Dermis blood vessel endothelial cell (primary cell): ENCODE measurements at places on chromosomes 11 and 22. TPM values are rescaled to one million over a fixed set of nuclear protein-coding genes. Genes with fewer than 3 reads are reported as not detected.

DNA sequence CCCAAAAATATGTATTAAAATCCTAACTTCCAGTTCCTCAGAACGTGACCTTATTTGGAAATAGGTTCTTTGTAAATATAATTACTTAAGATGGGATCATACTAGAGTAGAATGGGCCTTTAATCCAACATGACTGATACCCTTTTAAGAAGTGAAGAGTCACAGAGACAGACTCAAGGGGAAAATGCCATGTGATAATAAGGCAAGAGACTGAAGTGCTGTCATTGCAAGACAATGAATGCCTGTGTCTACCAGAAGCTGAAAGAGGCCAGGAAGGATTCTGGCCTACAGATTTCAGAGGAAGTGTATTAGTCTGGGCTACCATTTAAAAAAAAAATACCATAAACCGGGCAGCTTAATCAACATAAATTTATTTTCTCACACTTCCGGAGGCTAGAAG is 85.9 kb upstream of the LRRC55 start:
- no peak for DNase-seq

- DNase-seq, result no peak
Measured at GRCh38 chr11:36460220-36460619, 49.9 kb downstream of the TRAF6 start.

DNA sequence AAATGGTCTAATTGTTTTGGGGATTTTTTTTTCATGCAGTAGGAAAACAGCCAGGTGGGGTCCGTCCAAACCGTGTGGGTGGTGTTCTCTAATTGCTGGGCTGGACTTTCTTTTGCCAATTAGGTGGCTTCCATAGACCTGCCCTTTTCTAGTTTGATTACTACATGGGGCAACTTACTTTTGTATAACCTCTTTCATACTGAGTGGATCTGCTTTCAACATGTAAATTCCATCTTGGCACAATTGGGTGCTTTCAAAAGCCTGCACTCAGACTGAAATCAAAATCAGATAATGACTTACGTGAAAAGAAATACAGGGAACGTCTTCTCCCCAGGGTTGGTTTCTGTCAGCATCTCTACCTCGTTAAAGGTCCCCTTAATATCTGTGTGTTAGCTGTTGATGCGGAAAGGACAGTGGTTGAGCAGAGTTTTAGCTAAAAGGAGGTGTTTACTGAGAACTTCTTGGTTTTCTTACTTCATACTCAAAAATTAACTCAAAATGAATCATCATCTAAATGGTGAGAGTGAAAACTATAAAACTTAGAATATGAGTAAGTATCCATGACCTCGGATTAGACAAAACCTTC is 72.1 kb downstream of the BARX2 start:
- DNase-seq, result no peak

- DNase-seq, result no peak
Measured at GRCh38 chr11:96049426-96049825, 125.5 kb upstream of the MTMR2 start.

DNA sequence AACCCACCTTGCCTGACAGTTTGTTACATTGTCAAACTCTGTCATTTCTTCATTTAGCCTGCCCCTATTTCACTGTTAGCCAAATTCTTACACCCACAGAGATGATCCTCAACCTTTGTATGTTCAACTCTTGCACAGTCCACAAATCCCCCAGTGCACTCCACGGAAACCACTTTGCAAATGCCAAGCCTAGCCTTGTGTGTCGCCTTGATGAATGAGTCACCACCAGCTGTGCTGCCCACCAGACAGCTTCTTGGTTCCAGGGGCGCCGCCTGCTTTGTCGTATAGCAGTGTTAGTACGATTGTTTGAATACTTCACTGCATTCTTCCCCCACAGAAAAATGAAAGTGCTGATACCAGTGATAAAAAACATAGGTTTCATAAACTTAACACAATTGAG is 686.3 kb downstream of the NTM start:
- DNase-seq, result no peak

GRCh38 chr11:63745304-63746170 is 23.0 kb downstream of the ZFTA start:
- peak; percentile 34 for DNase-seq

DNA sequence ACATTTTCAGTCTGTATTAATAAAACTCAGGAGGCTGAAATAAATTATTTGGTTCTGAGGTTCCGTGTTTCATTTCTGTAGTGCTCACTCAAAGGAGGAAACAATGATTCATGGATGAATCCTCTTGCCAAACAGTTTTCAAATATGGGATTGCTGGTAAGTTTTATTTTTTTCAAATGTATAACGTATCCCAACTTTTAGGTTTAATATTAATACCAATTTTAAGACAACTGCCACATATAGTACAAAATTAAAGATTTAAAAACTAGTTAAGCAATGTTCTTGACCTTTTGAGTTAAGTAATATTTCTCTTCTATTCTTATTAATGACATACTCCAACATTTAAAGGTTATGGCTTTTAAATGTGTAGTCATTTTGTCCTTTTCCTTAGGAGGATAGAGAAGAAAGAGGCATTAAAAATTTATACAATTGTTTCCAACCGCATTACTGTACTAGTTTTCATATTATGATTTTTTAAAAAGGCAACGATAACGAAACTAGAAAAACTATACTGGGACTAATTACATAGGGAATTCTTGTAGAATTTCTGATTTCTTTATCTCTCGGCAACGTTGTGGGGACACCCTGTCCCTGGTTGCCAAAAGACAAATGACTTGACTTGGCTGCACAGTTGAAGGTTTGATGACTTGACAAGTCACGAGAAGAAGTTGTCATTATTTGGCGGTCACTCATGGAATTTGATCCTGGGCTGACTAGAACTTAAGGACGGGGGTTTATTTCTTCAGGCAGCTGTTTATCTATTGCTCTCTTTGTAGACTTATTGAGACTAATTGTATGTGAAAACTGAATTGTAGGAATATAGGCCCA is 69.1 kb upstream of the ADSL start:
- peak; percentile 74 for DNase-seq

- DNase-seq, result no peak
Measured at GRCh38 chr11:112303616-112304015, 43.0 kb upstream of the PLET1 start.

GRCh38 chr11:112650527-112650926 is 310.7 kb upstream of the NCAM1 start:
- no peak for DNase-seq

DNA sequence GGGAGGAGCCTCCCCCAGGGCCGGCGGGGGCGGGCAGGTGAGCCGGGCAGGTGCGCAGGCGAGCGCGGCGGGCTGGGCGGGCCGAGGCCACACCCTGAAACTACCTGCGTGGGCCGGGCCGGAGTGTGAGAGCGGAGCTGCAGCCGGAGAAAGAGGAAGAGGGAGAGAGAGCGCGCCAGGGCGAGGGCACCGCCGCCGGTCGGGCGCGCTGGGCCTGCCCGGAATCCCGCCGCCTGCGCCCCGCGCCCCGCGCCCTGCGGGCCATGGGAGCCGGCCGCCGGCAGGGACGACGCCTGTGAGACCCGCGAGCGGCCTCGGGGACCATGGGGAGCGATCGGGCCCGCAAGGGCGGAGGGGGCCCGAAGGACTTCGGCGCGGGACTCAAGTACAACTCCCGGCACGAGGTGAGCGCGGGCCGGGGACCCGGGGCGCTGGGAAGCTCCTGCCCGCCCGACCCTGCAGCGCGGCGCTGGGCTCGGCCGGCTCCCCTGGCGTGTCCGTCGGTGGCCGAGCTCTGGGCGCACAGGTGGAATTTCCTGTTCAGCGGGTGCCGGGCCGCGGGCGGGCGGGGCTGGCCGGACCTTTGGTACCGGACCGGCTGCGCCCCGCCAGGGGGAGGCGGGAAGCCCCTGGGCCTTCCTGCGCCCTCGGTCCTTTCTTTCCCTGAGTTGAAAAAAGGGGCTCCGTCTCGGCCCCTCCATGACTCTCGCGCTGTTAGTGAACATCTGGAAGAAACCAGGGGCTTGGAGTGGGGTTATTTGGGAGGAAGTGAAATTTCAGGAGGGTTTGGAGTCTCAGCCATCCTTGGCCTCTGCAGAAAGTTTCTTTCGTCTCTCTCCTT is at the start of gene ST14:
ST14 (plus strand) TSS at position 126 of the 841 bp plus-strand sequence; CDS start at position 324, 198 bp downstream.
- no peak for DNase-seq

- peak; percentile 24 for DNase-seq
Measured at GRCh38 chr11:11989774-11990744, 18.4 kb downstream of the DKK3 start.

GRCh38 chr11:99461913-99462312 is 441.2 kb downstream of the CNTN5 start:
- no peak for DNase-seq

The EFCAB6 gene
- under 0.01 and 0.33 TPM in 2 replicates for total RNA-seq
